Naive thymus-derived CD4-positive, alpha-beta T cell (primary cell): ENCODE measurements at places on chromosomes 16 and 17.

DNA sequence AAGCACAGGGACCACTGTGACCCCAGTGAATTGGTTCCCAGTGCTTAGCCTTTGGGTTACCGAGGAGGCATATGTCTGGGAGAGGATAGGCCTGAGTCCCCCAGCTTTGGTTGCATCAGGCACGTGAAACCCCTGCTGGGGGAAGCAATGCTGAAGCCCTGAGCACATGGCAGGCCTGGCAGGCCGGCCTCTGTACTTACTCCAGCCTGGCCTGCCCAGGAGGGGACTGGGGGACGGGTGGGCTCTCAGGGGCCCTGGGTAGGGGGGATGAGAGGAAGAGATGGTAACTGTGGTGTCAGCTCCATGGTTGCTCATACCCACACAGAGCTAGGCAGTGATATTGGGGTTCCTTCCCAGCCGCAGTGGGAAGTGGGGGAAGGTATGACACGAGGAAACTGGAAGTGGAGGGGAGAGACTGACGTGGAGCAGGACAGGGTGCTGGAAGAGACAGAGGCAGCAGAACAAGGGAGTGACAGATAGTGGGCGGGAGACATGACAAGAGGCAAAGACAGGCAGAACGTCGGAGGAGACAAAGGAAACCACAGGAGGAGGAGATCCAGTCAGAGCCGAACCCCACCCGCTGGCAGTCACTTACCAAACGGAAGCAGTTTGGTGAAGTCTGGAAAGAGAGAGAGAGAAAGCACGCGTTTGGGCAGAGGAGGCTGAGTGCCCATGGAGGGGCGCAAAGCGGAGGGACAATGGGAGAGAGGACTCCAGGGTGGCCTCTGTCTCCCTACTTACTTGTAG is 9.1 kb downstream of the TMEM208 start:
- no peak overlapping the region for H3K4me3 ChIP-seq
- no peaks in the 10 kb centered on the region for H3K36me3 ChIP-seq

DNA sequence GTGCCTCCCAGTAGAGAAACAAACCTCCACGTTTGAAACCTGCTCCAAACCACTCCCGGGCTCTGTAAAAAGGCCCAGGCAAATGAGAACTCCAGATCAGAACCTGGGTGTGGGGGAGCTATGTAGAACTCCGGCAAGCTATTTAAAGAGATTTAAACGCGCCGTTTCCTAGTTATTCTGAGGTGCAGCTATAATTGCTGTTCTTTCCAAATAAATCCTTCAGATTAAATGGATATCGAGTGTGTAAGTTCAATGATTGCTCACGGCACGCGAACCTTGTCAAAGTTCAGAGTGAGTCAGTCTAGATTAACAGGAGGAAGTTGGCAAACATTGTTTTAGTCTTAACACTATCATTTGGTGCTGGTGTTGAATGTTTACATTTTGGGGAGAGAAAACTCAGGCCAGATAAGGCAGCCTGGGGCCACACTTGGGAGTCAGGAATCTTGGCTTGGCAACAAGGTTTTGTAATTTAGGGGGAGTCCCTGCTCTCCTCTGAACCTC is 92.9 kb upstream of the SALL1 start:
- no peak overlapping the region for H3K27ac ChIP-seq
- no peak for DNase-seq
- no peaks in the 10 kb centered on the region for H3K4me1 ChIP-seq
- H3K27me3 ChIP-seq, result no peaks in the 10 kb centered on the region
- H3K4me3 ChIP-seq, result no peak overlapping the region
- H3K36me3 ChIP-seq, result no peaks in the 10 kb centered on the region

DNA sequence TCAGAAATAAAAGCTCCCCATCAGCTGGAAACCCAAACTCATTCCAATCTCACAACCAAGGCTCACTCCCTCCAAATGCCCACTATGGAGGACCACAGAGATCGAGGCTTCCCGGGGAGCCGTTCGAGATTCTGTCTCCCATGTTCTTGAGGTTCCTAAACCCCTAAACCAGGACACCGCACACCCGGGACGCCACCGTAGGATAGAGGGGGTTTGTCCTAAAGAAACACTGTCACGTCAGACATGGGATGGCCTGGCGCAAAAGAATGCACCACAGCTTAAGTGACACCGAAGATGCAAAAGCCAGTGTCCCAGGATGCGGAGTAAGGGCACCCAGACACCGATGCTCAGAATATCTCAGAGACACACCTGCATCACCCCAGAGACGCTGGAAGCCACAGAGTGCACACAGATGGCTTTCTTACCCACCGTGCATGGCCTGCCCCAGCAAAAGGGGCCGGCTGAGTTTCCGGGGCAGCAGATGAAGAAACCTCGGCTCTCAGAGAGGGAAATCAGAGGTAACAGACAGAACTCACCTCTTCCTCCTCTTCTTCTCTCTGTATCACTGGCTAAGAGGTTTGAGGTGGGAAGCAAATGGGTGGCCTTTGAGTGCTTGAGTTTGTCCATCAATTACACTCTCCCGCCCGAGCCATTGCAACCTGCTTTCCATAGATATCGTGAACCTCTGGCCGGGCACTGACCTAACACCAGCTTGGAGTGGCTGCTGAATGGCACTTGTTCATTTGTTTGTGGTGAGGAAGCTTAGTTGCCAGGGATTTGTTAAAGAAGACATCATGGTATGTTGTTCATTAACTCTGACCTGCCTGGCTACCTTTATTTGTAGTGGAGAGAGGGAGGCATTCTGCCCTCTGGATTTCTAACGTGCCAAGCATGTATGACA is 65.1 kb upstream of the TNRC6C start:
- peaks cover 6% of the 10 kb centered on the region for H3K4me1 ChIP-seq
- H3K36me3 ChIP-seq, result no peaks in the 10 kb centered on the region
- DNase-seq, result no peak
- H3K27ac ChIP-seq, result peak overlapping the region; percentile 12
- no peaks in the 10 kb centered on the region for H3K27me3 ChIP-seq

DNA sequence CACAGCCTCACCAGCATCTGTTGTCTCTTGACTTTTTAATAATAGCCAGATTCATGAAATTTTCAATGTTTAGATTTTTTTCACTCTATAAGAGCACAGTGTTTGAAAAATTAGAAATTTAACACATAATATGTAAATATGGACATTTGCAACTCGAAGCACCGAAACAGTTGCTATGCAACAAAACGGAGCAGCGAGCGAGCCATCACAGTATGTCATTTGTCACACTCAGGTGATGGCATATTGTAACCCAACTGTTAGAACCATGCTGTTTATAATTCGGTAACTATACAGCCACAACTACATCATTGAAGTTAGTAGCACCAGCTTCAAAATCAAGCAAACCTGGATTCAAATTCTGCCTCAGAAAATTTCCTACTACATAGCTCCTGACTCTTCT is 410.8 kb downstream of the NPIPA8 start:
- H3K4me3 ChIP-seq, result no peak overlapping the region
- H3K36me3 ChIP-seq, result no peaks in the 10 kb centered on the region
- no peak overlapping the region for H3K27ac ChIP-seq

DNA sequence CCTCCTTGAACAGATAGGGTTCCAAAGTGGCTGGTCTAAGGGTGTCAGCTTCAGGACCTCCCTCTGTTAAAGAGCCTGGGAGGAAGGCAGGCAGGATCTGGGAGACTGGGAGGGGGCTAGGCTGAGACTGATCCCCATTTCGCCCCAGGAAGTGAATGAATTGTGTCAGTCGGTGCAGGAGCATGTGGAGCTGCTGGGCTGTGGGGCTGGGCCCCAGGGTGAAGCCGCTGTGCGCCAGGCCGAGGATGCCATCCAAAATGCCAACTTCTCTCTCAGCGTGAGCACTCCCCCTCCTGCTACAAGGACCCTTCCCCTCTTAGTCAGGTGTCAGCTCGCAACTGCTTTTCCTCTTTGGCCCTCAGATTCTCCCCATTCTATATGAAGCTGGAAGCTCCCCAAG is 6.1 kb downstream of the CARMIL2 start:
- no peak for DNase-seq
- H3K4me1 ChIP-seq, result no peaks in the 10 kb centered on the region
- no peaks in the 10 kb centered on the region for H3K27me3 ChIP-seq
- peaks cover 88% of the 10 kb centered on the region for H3K36me3 ChIP-seq
- no peak overlapping the region for H3K4me3 ChIP-seq

GRCh38 chr16:54812229-54812628 is 118.4 kb upstream of the IRX5 start:
- no peaks in the 10 kb centered on the region for H3K27me3 ChIP-seq
- H3K27ac ChIP-seq, result no peak overlapping the region
- DNase-seq, result no peak

DNA sequence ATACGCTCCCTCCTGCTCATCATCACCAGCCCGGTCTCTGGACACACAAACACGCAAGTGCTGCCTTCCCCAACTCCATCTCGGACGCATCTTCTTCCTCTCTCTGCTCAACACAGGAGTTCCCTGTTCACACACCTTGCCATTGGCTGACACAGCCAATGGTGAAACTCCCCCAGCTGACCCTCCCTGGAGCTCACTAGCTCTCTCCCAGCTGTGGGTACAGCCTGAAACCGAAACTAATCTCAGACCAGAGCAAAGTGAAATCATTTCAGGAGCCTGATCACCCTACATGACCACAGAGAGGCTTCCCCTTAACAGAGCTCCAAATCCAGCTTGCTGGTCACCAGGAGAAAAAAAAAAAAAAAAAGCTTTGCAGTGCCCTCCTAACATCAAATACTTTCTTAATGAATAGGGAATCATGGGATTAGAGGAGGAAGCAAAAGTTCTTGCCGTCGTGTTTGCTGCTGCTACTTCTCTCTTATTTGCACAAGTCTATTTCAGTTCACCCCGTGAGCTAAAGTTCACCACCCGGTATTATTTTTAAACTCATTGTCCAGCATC is 8.3 kb downstream of the CUEDC1 start:
- peak overlapping the region; percentile 15 for H3K27ac ChIP-seq
- H3K27me3 ChIP-seq, result no peaks in the 10 kb centered on the region
- no peaks in the 10 kb centered on the region for H3K36me3 ChIP-seq
- DNase-seq, result peak; percentile 28

GRCh38 chr16:48272837-48273421 is 25.6 kb upstream of the ABCC11 start:
- no peaks in the 10 kb centered on the region for H3K4me1 ChIP-seq
- no peak overlapping the region for H3K27ac ChIP-seq
- no peak overlapping the region for H3K4me3 ChIP-seq
- no peaks in the 10 kb centered on the region for H3K27me3 ChIP-seq

DNA sequence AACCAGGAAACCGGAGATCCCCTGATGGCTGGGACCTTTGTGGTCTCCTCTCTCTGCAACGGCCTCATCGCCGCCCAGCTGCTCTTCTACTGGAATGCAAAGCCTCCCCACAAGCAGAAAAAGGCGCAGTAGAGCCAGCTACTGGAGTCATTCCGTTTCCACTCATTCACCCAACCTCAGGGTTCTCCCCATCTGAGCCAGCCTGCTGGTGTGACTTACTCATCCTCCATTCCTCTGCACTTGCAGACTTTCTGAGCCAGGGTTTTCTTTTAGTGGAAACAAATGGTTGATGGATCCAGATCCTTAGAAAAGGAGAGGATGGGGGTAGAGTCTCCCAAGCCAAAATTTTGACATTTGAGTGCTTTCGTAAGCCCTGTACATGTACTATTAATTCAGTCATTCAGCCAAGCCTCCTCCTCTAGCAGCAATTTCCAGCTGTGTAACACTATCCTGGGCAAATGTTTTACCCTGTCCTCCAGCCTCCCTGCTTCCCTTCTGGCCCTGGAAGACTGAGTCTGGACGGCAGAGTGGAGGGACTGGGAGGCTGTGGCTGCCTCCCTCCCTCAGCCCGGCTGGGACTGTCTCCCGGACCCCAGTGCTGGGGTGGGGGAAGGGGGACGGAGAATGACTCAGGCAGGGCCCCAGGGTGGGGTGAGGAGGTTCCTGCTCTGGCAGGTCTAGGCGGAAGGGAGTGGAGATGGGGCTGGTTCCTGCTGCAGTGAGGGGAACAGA is 2.3 kb downstream of the SOX15 start:
- no peak overlapping the region for H3K4me3 ChIP-seq
- no peak overlapping the region for H3K27ac ChIP-seq
- no peak for DNase-seq
- H3K36me3 ChIP-seq, result peaks cover 19% of the 10 kb centered on the region
- H3K4me1 ChIP-seq, result peaks cover 22% of the 10 kb centered on the region

DNA sequence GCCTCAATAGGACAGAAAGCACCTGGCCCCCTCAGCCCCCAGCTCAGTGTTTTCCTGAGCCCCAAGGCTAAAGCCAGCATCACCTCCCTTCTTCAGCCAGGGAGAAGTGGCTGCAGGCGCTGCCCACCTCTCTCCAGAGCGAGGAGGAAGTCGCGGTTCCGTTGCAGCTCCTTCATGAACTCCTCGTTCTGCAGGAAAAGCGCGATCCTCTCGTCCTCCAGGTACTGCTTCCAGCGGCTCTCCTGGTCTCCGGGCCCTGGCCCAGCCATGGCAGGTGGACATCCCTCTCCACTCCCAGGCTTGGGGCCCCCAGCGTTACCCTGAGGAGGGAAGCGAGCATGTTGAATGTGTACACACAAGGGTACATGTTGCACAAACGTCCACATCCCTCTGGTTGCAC is 22.7 kb upstream of the MRPS23 start:
- no peak overlapping the region for H3K4me3 ChIP-seq
- no peaks in the 10 kb centered on the region for H3K27me3 ChIP-seq
- no peaks in the 10 kb centered on the region for H3K36me3 ChIP-seq
- H3K4me1 ChIP-seq, result peaks cover 28% of the 10 kb centered on the region

- no peak overlapping the region for H3K27ac ChIP-seq
- no peaks in the 10 kb centered on the region for H3K4me1 ChIP-seq
- no peaks in the 10 kb centered on the region for H3K27me3 ChIP-seq
- no peak for DNase-seq
- H3K36me3 ChIP-seq, result no peaks in the 10 kb centered on the region
These were observed 7.1 kb downstream of the ECI1 start for GRCh38 chr16:2244301-2244700.

DNA sequence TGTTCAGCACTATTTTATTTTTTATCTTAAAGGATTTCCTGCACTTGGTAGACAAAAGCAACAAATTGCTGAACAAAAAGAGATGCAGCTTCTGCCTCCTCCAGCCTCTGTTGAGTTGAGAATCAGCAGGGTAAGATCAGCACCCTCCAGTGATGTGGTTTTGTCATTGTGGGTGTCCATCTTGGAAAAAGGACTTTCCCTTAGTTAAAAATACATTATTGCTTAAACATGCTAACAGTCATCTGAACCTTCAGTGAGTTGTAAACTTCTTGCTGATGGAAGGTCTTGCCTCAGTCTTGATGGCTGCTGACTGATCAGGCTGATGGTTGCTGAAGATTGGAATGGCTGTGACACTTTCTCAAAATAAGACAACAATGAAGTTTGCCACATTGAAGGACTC is 101.2 kb downstream of the PHKB start:
- H3K27ac ChIP-seq, result no peak overlapping the region
- no peaks in the 10 kb centered on the region for H3K36me3 ChIP-seq
- H3K27me3 ChIP-seq, result no peaks in the 10 kb centered on the region
- no peak for DNase-seq
